ENCODE measurements at places on chromosomes 6 and 20. TPM values are rescaled to one million over a fixed set of nuclear protein-coding genes. Genes with fewer than 3 reads are reported as not detected.

- H3K4me3 ChIP-seq = no peak overlapping the region
- H3K36me3 ChIP-seq = no peaks in the 10 kb centered on the region
- no peak for DNase-seq
- H3K27ac ChIP-seq = no peak overlapping the region
- no peaks in the 10 kb centered on the region for H3K4me1 ChIP-seq
- no peaks in the 10 kb centered on the region for H3K27me3 ChIP-seq
Measured at GRCh38 chr6:118220429-118221128, 313.5 kb downstream of the SLC35F1 start.

HCK gene
- not detected for total RNA-seq

- peaks cover 8% of the 10 kb centered on the region for H3K4me1 ChIP-seq
- no peak for DNase-seq
- no peak overlapping the region for H3K4me3 ChIP-seq
- H3K27me3 ChIP-seq = no peaks in the 10 kb centered on the region
- H3K36me3 ChIP-seq = peaks cover 13% of the 10 kb centered on the region
Measured at GRCh38 chr20:48737434-48738093, 90.2 kb downstream of the PREX1 start.

GTSF1L gene
- total RNA-seq = not detected

GRCh38 chr6:100553243-100553642 is 88.5 kb upstream of the SIM1 start:
- no peak overlapping the region for H3K4me3 ChIP-seq
- no peaks in the 10 kb centered on the region for H3K27me3 ChIP-seq
- DNase-seq = no peak
- H3K27ac ChIP-seq = no peak overlapping the region
- peaks cover 6% of the 10 kb centered on the region for H3K36me3 ChIP-seq

FLRT3 gene
- total RNA-seq = 0.40 TPM

GRCh38 chr6:53854843-53855567 is 60.2 kb downstream of the LRRC1 start:
- no peaks in the 10 kb centered on the region for H3K27me3 ChIP-seq
- DNase-seq = no peak
- no peaks in the 10 kb centered on the region for H3K4me1 ChIP-seq
- no peak overlapping the region for H3K4me3 ChIP-seq

GABRR1 gene
- not detected for total RNA-seq

- H3K4me1 ChIP-seq = no peaks in the 10 kb centered on the region
- DNase-seq = no peak
- H3K27me3 ChIP-seq = peaks cover 31% of the 10 kb centered on the region
Measured at GRCh38 chr6:156654919-156655918, 122.0 kb upstream of the ARID1B start.

DNA sequence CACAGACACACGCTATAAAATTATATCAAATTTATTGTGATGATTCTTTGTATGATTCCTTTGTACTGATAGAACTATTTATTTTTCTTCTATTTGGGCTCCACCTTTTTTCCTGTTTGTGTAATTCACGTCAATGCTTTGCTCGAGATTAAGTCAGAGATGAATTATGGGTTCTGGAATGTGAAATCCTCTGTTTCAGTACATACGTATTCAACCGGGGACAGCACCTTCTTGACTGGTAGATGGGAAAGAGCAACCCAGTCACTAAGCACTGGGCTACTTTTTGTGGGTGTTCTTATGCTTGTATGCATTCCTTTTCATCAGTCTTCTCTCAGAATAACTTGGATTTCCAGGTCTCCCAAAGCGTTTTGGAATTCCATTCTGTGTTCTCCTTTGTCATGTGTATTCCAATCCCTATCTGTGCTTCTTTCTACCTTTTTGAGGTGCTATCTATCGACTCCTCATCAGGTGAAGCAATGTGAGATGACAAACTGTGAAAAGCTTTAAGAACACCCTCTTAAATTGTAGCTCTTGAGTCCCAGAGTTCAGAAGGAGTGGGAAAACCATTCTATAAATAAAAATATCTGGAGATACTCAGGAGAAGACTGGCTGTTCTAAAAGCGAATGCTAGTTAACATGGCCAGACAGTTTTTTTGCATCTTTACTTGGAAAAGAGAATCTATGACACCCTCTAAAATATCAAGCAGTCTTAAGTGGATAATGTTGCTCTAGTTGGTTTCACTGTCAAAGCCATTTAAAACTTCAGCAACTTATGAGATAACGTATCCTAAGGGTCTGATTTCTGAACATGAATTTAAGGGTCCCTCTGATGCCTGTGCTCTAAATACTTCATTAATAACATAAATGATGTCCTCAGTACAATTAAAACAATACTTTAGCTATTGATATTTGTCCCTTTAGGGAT is 197.7 kb upstream of the PREP start:
- H3K27ac ChIP-seq = peak overlapping the region; percentile 54
- H3K4me3 ChIP-seq = no peak overlapping the region
- peaks cover 35% of the 10 kb centered on the region for H3K4me1 ChIP-seq
- no peaks in the 10 kb centered on the region for H3K36me3 ChIP-seq

GRCh38 chr6:140581601-140582000 is 1207.2 kb upstream of the CITED2 start:
- H3K36me3 ChIP-seq = peaks cover 2% of the 10 kb centered on the region
- H3K27ac ChIP-seq = no peak overlapping the region
- H3K4me3 ChIP-seq = no peak overlapping the region
- peaks cover 15% of the 10 kb centered on the region for H3K4me1 ChIP-seq
- DNase-seq = no peak

DNA sequence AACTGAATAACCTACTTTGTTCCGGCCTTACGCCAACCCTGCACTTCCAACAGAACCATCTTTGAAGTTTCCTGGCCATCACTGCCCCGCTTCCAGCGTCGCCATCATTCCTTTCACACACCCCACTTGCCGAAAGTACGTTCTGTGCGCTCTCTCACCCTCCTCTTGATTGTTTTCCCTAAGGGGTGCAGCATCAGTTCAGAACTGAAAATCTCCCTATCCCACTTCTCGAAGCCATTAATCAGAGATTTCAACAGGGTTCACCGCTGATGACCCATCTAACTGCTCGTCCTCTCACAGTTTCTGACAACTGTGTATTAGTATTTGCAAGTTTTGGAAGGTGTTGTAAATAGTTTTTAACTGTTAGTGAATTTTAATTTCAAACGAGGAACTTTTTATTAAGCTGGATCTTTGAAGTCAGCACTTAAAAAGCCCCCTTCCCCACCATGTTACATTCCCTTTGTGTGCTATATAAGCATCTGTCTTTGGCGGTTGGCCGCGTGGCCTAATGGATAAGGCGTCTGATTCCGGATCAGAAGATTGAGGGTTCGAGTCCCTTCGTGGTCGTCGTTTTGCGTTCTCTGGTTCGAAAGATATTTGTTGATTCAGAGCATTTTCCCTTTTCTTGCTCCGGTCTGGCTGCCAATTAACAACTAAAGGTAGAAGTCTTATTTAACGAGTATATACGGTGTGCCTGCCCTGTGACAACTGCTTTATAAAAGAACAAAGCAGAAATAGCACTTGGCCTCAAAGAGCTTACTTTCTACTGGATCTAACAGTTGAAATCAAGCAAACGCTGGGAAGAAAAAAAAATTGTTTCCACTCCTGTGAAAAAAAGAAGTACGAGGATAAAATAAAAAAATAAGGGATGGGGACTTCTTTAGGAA is 42.6 kb downstream of the TRIM27 start:
- peak overlapping the region; percentile 64 for H3K27ac ChIP-seq
- H3K36me3 ChIP-seq = no peaks in the 10 kb centered on the region
- H3K4me1 ChIP-seq = peaks cover 10% of the 10 kb centered on the region
- peaks cover 32% of the 10 kb centered on the region for H3K27me3 ChIP-seq
- peak overlapping the region; percentile 85 for H3K4me3 ChIP-seq
- peak; percentile 90 for DNase-seq

PPP1R10 gene
- total RNA-seq = 82.1 TPM

DNA sequence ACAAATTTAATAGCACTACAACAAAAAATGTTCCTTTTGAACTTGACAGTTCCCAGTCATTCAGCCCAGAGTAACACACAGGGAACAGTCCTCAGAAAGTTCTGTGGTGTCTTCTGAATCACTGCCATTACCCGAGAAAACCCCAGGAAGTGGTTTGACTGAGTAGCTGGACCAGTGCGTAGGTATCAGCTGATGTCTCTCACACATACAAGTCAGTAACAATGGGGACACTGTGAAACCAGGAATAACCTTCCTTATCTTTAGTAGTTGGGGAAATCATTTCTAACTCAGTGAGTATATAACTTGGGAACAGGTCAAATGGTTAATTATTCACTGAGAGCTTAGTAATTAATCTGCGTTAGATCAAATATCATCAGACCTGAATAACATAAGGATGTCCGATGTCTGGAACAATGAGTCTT is 73.1 kb downstream of the HIVEP2 start:
- H3K36me3 ChIP-seq = peaks cover 3% of the 10 kb centered on the region
- no peaks in the 10 kb centered on the region for H3K27me3 ChIP-seq
- no peak for DNase-seq
- peaks cover 30% of the 10 kb centered on the region for H3K4me1 ChIP-seq

CD83 gene
- 1.6 TPM for total RNA-seq

DNA sequence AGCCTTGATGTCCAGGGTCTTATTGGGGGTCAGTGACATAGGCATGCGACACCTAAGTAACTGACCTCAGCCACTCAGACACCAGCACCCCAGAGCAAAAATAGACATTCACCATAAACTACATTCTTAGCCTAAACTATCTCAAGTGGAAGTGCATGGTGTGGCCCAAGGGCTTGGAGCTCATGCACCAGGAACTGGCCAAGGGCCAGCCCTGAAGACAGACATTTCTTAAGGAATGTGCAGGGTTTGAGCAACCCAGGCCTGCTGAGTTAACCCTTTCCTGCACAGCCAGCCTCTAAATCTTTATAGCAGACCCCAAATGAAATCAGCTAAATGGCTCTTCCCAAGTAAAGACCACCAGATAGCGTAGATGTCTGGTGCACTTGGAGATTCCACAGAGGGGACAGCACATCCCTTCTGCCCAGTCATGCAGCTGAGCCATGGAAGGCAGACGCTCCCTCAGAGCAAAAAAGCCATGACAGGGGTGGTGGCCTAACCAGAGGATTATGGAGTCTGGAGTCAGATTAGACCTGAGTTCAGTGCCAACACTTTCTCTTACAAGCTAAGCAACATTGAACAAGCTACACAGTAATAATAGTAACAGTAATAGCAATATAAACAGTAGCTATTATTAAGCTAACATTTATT is 222.6 kb downstream of the ZMYND8 start:
- H3K36me3 ChIP-seq = no peaks in the 10 kb centered on the region
- H3K27me3 ChIP-seq = no peaks in the 10 kb centered on the region
- H3K4me1 ChIP-seq = peaks cover 15% of the 10 kb centered on the region
- no peak for DNase-seq

- H3K36me3 ChIP-seq = no peaks in the 10 kb centered on the region
- no peak overlapping the region for H3K4me3 ChIP-seq
- no peak for DNase-seq
- no peaks in the 10 kb centered on the region for H3K4me1 ChIP-seq
- no peak overlapping the region for H3K27ac ChIP-seq
Measured at GRCh38 chr20:40715491-40715890, 26.5 kb upstream of the MAFB start.

DPPA5 gene
- total RNA-seq = not detected

- no peaks in the 10 kb centered on the region for H3K36me3 ChIP-seq
- H3K4me1 ChIP-seq = peaks cover 4% of the 10 kb centered on the region
- no peak for DNase-seq
- no peaks in the 10 kb centered on the region for H3K27me3 ChIP-seq
Measured at GRCh38 chr6:127453845-127454619, 5.2 kb downstream of the KIAA0408 start.

DNA sequence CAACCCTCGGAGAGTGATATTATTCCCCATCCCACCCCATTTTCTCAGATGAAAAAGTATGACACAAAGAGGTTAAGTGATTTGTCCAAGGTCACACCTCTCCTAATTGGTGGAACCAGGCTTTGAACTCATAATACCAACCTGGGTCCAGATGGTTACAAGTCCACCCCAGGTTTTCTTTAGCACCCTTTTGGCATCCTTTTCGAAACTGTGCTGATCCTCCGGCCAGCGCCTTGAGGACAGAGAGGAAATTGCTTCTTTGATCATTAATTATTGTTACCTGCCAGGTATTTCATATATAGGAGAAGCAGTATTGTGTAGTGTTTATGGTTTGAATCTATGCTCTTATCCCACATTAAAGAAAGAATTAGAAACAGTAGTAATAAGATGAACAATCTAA is 29.3 kb upstream of the PDYN start:
- DNase-seq = no peak
- H3K4me3 ChIP-seq = no peak overlapping the region
- H3K27me3 ChIP-seq = peaks cover 9% of the 10 kb centered on the region
- H3K36me3 ChIP-seq = no peaks in the 10 kb centered on the region
- H3K4me1 ChIP-seq = no peaks in the 10 kb centered on the region

DNA sequence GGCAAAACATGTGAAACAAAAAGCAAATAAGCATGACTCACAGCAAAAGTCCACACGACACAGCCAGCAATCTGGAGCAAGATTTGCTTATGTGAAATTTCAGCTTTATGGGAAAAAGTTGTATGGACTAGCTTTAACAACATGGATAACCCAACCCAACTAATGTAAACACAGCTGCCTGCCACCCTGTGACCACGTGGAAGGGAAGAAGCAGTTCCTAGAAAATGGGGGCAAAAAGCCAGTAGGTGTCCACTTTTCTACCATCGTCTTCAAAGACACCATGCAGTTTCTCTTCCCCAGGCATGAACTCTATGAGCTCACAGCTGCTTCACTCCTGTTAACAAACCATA is 425.4 kb upstream of the RNF217 start:
- H3K27ac ChIP-seq = peak overlapping the region; percentile 91
- H3K27me3 ChIP-seq = no peaks in the 10 kb centered on the region
- H3K36me3 ChIP-seq = no peaks in the 10 kb centered on the region
- H3K4me3 ChIP-seq = peak overlapping the region; percentile 33
- H3K4me1 ChIP-seq = peaks cover 44% of the 10 kb centered on the region
- DNase-seq = no peak

GRCh38 chr20:47527004-47527800 is 25.5 kb downstream of the NCOA3 start:
- DNase-seq = no peak
- no peak overlapping the region for H3K4me3 ChIP-seq
- no peaks in the 10 kb centered on the region for H3K27me3 ChIP-seq
- H3K27ac ChIP-seq = no peak overlapping the region

CGA gene
- not detected for total RNA-seq

DNA sequence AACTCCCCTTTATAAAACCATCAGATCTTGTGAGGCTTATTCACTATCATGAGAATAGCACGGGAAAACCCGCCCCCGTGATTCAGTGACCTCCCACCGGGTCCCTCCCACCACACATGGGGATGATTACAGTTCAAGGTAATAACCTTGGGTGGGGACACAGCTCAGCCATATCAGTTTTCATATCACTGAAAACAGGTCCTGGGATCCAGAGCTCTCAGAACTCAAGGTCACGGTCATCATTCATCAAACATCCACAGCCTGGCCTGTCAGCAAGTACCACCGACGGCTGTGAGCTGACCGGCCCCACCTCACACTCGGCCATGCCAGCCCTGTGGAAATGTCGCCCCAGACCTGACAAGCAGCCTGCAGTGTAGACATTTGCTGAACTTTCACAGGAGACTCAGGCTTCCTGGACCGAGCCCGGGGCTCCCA is 14.1 kb upstream of the FRMD1 start:
- peaks cover 27% of the 10 kb centered on the region for H3K4me1 ChIP-seq
- H3K27ac ChIP-seq = no peak overlapping the region
- no peak overlapping the region for H3K4me3 ChIP-seq
- DNase-seq = no peak
- H3K27me3 ChIP-seq = no peaks in the 10 kb centered on the region

- peaks cover 69% of the 10 kb centered on the region for H3K4me1 ChIP-seq
- no peaks in the 10 kb centered on the region for H3K36me3 ChIP-seq
- H3K4me3 ChIP-seq = peak overlapping the region; percentile 56
- no peaks in the 10 kb centered on the region for H3K27me3 ChIP-seq
Measured at GRCh38 chr6:128569732-128570679, 49.6 kb upstream of the PTPRK start.

FAM217B gene
- total RNA-seq = 17.7 TPM

All from osteocyte (in vitro differentiated cells).